ENCODE measurements at places on chromosomes 5 and 9.

DNA sequence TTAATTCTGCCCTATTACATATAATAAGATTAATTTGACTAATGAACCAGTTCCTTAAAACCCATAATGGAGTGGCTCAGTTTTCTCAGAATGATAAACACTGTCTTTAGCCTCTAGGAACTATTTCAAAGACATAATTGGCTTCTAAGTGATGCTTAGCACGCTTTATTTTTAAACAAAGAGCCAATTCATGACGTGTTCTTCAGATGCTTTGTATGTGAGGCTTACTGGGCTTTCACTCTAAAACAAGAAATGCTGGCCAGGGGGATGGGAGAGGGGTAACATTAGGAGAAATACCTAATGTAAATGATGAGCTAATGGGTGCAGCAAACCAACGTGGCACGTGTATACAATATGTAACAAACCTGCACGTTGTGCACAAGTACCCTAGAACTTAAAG is 7.6 kb upstream of the SFXN1 start:
- DNase-seq = no peak

GRCh38 chr9:37105234-37105633 is 15.1 kb upstream of the ZCCHC7 start:
- DNase-seq = no peak

GRCh38 chr5:37900692-37901091 is 60.9 kb upstream of the GDNF start:
- DNase-seq = no peak

DNA sequence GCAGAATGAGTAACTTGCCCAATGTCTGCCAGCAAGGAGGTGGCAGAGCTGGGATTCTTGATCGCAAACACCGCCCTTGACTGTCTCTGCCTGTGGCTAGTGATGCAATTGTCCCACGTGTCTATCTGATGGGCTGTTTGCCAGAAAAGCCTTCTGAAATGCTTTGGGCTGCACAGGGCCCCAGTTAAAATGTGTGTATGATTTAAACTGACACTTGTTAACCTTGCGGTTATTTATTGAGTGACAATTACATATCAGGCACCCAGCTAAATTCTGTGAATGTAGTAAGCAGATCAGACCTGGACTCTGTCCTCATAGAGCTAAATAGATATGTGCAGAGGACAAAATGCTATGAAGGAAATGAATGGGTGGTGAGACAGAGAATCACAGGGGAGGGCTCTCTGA is 11.6 kb upstream of the IL12B start:
- no peak for DNase-seq

DNA sequence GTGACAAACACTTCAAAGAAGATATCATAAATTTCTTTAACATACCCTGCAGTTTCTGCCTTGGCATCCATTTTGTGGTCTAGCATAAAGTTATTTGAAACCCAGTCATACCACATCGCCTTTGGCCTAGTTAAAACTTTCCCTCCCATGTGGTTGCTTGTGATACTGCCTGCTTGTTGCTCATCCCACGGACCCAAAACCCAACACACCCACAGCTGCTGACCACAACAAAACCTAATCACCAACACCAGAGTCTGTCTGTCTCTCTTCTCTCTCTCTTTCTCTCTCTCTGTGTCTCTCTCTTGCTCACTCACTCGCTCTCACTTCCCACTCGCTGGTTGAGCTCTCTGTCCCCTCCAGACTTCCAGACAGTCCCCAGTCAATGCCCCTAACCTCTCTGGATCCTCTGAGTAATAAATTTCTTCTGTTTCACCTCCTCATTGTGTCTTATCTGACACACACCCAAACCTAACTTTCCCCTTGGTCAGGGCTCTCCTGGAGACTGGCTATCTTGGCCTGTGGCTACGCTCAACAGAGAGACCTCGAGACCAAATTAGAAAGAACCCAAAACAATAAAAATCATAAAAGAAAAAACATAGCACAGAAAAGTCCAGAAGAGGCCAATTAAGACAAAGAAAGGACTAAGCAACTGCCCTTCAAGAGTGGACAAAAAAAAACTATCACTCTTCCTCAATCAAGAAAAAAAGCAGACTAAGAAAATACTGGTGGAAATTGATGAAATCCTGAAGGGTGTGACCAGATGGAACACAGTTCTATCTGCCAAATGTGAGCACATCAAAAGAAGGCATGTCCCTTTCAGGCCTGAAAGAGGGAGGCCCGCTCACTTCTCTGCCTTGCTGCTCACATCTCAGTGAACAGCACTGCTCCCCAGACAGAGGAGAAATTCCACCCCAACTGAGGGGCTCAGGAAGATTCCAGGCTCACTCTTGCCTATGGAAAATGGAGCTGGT is 41.5 kb downstream of the TTLL11 start:
- no peak for DNase-seq

- no peak for DNase-seq
Observed at GRCh38 chr9:102778746-102779145, 216.4 kb upstream of the CYLC2 start.

DNA sequence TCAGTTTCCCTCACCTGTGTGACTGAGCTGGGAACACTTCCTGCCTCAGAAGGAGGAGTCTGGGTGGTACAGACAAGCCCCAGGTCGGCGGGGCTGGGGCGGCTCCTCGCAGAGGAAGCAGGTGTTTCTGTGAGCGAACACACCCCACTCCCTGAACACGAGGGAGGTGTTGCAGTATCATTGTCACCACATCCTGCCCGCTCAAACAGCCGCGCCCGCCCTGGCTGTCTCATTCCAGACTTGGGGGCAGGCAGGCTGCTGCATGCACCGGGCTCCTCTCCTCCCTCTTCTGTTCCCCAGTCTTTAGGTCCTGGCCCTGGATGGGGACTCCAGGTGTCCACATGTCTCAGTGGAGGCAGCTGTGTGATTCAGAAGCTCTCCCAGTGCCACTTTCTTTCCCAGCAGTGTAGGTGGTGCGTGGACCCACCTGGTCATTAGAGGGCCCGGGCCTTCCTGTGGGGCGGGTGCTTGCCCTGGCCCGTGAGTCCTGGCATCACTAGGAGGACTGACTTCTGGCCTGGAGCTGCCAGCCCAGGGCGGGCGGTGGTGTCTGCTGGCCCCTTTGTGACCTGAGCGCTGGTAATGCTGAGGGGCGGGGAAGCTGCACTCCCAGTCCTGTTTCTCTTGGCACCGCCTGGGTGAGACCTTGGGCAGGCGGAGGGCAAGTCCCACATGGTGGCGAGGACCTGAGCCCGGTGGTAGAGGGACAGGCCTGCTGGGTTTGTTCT is 18.3 kb upstream of the PHYHD1 start:
- DNase-seq = peak; percentile 64

DNA sequence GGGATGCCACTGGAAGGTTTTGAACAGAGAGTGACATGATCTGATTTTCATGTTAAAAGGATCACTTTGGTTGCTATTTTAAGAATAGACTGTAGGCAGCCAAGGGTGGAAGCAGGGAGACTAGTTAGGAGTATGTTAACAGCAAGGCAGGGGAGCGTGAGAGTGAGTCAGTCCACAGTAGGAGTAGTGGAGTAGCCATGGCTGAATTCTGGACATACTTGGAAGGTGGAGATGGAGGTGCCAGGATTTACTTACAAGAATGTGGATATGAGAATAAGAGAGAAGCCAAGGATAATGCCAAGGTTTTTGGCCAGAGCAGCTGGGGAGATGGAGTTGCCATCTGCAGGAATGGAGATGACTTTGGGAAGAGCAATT is 118.8 kb downstream of the GALNT10 start:
- DNase-seq = no peak

DNA sequence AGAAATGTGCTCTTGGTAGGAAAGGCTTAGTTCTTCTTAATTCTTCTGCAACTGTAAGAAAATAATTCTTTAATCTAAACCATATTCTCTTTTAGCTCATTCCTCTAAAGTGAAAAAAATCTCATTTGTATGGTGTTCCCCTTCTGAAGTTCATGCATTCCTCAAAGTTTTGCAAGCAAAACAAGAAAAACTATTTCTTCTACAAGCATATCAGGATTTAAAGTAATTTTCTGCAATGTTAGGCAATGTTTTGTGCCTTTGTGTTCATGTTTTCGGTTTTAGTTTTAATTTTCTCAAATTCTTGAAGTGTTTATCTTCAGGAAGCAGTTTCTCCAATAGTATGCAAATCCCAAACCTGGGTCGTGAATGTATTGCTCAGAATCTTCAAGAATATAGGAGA is 12.7 kb upstream of the GPR21 start:
- DNase-seq = no peak

- no peak for DNase-seq
Observed at GRCh38 chr5:39023121-39023520, 51.1 kb downstream of the RICTOR start.
